ENCODE measurements at places on chromosomes 11 and 22.

GRCh38 chr11:10911907-10912306 is 54.1 kb upstream of the ZBED5 start:
- DNase-seq, result no peak

- DNase-seq, result no peak
These were observed 53.9 kb upstream of the RCE1 start for GRCh38 chr11:66789097-66789890.

GRCh38 chr11:33704240-33705002 is 3.8 kb upstream of the C11orf91 start:
- DNase-seq, result no peak

- DNase-seq, result no peak
These were observed 27.0 kb upstream of the AMOTL1 start for GRCh38 chr11:94741022-94741679.

DNA sequence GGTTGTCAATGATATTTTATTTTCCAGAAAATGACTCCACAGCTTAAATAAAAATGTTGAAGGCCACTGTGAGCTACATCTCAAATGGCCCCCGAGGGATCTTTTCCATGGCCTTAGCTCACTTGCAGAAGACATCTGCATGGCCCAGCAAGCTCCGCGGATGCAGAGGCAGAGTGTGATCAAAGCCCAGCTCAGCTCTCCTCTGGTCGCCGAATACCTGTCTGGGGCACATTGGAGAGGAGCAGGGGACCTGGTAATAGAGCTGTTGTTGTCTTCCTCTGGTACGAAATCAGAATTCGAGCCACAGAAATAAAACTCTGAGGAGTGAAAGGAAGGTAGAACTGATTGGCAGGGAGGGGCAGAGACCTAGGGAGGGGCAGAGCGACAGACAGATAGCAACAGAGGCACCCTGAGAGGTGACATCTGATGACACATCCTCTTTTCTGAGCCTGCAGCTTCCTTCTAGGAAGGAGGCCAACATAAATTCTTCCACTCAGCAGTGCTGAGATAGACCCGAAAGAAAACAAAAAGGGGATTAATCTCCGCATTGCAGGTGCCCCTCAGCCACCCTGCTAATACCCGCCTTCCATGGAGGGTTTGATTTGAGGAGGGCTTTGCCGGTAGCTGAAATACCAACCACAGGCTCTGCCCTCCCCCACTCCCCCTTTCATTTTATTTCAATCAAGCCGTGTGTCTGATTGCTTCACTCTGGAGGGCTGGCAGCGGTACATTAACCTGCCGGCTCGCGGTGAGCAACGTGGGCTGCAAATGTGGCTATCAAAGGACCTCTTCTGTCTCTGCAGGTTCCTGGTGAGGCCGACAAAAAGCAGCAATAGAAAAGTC is 759.4 kb downstream of the OPCML start:
- no peak for DNase-seq

DNA sequence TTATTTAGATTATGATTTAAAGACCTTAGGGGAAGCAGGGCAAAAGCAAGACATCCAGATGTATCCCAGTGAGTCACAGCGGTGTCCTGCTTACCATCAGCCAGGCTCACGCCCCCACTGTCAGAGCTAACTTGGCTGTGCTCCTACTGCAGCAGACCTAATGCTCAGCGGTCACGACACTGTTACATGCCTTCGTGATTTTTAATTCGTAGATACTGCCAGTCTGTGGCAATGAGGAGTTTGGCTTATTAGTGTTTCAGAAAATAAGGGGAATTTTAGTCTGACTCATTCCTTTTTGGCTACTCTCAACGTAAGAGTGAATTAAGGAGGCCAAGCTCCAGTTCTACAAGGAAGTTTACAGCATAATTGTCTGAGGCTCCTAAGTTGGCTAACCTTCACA is 22.7 kb downstream of the EFCAB6 start:
- DNase-seq, result peak; percentile 42

- DNase-seq, result no peak
These were observed 2.6 kb upstream of the RTL6 start for GRCh38 chr22:44500599-44500998.

DNA sequence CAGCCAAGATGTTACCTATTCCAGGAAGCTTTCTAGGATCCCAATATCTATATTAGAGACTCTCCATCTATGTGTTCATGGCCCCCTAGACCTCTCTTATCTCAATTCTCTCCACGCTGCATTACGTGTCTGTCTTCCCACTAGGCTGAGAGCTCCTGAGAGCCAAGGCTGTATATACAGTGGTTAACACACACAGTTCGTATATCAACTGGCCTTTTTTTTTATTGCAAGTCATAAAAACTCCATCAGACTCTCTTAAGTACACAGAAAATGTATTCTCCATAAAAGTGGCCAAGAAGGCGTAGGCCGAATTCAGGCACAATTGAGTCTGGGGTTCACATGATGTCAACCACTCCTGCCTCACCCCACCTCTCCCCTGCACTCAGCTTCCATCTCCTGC is 115.9 kb downstream of the TRIM29 start:
- DNase-seq, result no peak

DNA sequence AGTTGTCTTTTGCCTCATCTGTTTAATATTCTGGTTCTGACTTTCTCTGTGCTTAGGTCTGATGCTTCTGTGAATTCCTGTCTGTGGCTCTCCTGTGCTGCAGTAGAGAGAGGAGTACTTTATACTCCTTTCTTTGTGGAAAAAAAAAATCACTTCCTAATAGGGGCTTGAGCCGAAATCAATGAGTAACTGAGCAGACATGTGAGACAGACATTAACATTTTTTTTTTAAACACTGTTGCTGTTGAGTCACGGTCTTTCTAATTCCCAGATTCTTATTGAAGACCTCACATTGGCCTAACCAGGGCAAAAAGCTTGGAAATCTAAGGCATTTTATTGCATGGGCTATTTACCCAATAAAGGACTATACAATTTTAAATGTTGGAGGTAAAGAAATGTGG is 86.1 kb downstream of the GRM5 start:
- peak; percentile 39 for DNase-seq
